LHCN-M2 (cell line): ENCODE measurements at places on chromosomes 2 and 18.

- no peak for DNase-seq
Observed at GRCh38 chr2:216119146-216119545, 10.0 kb downstream of the XRCC5 start.

GRCh38 chr2:169109502-169110409, 40.4 kb downstream of the DHRS9 start:
- peak; percentile 59 for DNase-seq

DNA sequence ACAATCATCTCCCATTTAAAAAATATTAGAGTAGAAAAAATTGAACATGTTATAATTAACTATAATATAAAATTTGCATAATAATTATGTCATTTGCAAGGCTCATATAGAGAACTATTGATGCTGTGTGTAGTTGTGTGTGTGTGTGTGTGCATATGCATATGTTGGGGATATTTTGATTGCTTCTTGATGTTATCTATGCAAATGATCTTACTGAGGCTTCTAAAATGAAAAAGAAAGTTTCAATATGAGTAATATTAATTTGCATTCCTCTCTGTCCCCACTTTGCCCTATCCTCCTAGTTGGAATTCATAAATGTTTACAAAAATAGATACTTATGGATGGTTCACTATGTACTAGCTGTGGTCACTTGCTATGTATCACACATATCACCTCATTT, 523.3 kb downstream of the TRIB2 start:
- DNase-seq = no peak

DNA sequence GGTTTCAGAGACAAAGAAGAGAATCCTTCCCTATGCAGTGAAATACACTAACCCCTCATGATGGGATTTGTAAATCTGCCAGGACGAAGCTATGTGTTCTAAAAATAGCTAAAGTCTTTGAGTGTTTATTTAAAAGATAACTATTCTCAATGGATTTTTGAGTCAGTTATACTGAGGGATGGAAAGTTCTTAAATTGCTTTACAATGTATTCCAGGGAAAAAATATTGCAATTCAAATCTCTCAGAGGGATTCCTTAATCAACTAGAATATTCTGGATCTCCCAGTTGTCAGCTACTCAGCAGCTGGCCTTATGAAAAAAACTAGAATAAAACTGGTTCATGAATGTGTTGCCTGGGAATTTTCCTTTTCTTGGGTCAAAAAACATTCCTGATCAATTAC, 312.4 kb downstream of the PLCL1 start:
- no peak for DNase-seq

DNA sequence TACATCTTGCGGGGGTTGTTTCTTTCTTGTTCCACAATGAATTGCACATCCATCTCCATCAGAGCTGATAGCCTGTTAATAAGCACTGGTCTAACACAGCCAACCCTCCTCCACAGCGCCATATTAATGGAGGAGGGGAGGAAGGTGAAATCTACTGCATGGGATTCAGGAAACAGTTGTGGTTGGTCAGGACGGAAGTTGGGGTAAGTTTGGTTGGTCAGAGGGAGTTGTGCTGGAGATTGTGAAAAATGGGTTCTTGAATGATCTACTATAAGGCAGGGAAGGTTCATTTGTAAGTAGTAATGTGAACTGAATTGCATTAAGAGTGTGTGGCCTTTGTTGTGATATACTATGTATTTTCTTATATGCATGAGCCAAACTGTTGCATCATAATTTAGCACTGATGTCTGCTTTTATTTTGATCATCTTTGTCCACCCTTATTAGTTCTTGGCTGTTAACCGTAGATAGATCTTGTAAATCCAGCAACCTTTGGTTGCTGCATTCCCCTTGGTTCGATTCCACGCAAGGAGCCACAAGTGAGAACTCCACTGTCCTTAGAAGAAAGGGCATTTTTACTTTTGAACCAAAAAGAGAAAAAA, 150.6 kb upstream of the MAPRE2 start:
- no peak for DNase-seq

DNA sequence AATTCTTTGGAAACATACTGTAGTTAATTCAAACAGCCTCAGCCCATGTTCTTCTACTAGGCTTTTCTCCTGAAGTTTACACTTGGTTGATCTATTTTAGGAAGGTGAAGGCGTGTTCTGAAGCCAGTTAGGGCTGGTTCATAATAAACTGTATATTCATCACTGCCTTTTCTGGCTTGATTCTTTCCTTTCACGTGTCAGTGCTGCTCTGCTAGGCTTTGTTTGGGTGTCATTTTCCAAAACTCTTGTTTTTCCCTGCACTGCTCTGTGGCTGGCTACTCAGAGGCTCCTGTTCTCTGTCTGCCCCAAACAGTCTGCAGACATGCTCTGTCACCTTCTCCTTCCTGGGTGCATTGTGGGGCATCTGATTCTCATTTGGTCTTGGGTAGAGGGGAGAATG, 136.1 kb downstream of the PARD3B start:
- DNase-seq = peak; percentile 73

DNA sequence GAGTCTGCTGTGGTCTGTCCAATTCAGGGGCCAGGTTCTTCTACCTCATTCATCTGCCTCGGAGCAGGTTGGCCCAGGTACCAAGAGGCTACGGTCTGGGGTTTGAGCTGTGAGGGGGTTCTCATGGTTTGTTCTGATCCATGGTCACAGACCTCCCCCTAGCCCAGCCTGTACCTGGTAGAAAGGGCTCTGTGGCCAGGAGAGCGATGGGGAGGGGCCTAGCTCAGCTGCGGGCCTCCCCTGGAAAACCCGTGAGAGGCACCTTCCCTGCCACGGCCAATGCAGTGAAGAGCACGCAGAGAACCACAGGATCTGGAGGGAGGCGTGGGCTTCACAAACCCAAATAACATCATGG, 19.6 kb upstream of the ALLC start:
- no peak for DNase-seq

DNA sequence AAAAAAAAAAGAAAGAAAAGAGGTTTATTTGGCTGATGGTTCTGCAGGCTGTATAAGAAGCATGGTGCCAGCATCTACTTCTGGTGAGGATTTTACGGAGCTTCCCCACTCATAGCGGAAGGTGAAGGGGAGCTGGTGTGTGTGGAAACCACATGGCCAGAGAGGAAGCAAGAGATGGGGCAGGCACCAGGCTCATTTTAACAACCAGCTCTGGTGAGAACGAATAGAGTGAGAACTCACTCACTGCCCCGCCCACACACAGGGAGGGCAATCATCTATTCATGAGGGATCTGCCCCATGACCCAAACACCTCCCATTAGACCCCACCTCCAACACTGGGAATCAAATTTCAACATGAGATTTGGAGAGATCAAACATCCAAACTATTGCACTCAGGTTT, 68.5 kb downstream of the MOGAT1 start:
- no peak for DNase-seq

DNA sequence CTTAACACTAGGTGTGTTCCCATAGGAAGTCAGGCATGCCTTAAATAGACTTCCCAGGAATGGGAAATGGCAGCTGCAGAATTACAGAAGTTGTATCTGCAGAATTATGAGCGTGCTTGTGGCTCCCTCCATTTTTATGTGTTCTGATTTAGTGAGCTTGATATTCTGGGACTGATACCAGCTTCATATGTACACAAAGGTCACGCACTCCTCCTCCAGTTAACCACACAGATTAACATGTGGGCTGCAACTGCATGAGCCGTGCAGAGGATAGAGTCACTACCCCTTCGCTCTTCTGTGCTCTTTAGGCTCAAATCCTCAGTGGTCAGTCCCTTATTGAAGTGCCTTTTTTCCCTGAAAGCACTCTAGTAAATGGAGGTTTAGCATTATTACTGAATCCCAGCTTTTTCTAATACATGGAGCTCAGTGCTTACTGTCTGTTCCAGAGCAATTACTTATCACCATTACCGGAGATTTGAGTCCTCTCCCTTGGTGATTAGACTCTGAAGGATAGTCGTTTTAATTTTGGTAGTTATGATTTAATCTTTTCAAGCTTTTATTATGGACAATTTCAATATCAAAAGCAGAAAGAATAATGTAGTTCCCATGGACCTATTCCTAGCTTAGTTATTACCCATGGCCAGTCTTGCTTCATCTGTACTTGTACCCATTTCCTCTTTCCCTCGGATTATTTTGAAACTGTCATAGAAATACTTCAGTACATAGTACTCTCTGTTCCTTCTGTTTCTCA, 238.3 kb downstream of the PRKCE start:
- DNase-seq = no peak

- DNase-seq = no peak
Observed at GRCh38 chr2:16774980-16775898, 109.6 kb upstream of the CYRIA start.

GRCh38 chr2:148300544-148300943, 279.7 kb downstream of the MBD5 start:
- DNase-seq = no peak

DNA sequence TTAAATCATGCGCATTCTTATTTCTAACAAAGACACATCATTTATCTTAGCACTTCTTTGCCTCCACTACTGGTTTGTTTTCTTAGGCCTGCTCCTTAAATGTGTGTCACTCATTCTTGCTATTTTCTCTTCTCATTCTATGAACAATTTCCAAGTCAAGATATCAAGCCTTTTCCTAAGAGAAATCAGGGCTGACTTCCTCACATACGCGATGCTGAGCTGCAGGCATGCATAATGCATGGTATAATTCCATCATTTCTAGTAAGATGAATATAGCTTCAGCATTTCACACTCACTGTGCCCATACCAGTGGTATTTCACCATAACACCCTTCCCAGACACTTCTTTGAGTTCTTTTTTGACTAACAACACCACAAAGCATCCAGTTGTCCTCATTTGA, 838.9 kb upstream of the DDX18 start:
- no peak for DNase-seq

DNA sequence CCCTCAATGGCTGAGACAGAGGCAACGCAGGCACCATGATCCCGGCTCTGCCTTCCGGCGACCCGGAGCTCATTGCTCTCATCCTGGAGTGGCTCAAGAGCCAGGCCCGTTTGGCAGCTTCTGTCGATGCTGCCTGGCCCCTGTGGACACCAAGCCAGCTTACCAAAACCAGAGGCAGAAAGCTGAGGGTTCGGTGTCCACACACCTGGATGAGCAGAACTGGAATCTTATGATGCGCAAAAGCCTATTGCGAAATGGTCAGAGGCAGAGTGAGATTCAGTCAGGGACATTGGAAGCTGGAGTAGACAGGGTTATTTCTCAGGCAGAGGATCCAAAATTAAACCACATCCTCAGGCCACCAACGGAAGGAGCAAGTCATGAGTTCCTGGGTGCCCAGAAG, 34.9 kb upstream of the TGIF1 start:
- DNase-seq = no peak

GRCh38 chr2:36781907-36782720, 85.6 kb downstream of the VIT start:
- no peak for DNase-seq

- DNase-seq = no peak
Observed at GRCh38 chr2:160264308-160264707, 64.2 kb upstream of the ITGB6 start.

DNA sequence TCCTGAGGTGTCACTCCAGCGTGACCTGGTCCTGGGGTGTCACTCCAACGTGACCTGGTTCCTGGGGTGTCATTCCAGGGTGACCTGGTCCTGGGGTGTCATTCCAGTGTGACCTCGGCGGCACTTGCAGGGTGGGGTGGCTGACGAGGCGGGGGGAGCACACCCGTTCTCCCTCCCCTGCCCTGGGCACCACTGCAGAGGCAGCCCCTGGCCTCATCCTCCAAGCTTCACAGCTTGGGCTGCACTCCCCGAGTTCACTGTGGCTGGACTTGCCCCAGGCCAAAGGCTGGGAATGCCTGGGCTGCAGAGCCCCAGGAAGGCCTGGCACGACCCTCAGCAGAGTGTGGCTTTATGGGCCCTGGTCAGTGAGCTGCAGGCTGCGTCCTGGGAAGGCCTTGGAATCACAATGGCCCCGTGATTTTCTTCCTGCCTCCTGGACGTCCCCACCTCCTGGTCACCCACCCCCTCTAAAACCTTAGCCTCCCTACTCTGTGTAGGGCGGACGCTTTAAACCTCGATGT, 88.3 kb downstream of the NFATC1 start:
- no peak for DNase-seq

- no peak for DNase-seq
Observed at GRCh38 chr2:151338115-151338514, 19.3 kb upstream of the TNFAIP6 start.

DNA sequence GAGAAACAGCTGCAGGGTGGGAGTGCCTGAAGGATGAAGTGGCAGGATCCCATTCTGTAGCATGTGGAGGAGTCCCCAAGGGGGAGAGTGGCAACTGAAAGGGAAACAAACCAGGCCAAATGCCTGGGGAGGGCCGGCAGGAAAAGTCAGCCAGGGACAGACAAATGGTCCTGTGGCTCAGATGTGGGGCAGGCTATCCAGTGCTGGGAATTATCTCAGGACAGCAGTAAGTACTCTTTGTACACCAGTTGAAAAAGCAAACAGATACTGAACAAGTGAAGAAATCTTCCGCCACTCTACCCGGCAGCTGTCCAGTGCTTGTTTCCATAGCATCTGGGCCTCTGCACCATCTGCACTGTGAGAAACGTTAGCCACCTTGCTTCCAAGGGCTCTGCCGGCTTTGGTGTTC, 408.9 kb downstream of the LRATD1 start:
- DNase-seq = peak; percentile 12

GRCh38 chr2:25356088-25356487, 14.4 kb upstream of the DNMT3A start:
- no peak for DNase-seq

GRCh38 chr18:61541673-61542072, 208.4 kb downstream of the CDH20 start:
- DNase-seq = no peak

DNA sequence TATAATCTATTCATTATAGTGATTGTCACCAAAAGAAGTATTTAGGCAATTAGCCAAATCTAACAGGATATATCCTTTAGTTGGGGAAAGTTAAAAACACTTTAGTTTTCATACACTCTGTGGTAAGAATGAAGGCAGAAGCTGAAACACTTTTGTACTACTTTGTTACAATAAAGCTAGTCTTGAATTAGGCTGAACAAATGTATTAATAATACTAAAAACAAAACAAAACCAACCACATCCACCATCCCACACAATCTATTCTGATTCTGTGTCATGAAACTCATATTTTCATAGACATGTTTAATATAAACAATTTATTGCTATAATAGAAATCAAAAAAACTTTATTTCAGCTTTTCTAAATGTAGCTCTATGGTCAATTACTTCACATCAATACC, 508.8 kb downstream of the ZEB2 start:
- no peak for DNase-seq

GRCh38 chr2:193783681-193784080, 1588.9 kb upstream of the TMEFF2 start:
- peak; percentile 63 for DNase-seq
